Astrocyte of the cerebellum (primary cell): ENCODE measurements at places on chromosomes 5 and 9.

DNA sequence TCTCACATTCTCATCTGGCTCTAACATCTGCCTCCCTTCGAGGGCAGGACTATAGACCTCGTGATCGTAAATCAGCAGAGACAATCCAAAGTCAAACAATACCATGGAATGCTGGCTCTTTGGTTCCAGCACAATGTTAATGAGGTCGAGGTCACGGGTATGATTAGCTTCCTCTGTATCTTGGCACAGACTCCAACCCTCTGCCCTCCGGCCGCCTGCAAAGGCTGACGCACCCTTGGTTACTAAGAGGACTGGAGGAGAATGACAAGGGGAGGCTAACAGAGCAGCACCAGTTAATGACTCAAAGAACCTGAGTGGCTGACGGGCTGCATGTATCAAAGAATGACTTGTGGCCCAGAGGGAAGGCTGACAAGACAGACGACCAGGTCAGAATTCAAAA is 10.1 kb downstream of the LHFPL2 start:
- DNase-seq: peak; percentile 67

- DNase-seq: no peak
These were observed 67.4 kb downstream of the ROR2 start for GRCh38 chr9:91882627-91883026.

GRCh38 chr9:78023003-78023741 is 8.4 kb downstream of the GNAQ start:
- no peak for DNase-seq

DNA sequence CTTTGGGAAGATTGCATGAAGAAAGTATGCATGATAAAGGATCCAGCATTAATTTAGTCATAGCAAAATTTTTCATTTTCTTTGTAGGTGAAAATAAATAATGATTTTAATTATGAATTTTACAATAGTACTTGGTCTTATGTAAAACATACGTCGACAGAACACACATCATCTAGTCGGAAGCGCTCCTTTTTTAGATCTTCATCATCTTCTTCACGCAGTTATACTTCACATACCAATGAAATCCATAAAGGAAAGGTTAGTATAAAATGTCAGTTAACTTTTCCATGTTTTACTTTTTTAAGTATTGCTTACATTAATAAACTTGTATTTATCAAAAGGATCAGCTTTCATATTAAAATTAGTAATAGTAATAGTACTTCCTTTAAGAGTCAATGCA is 35.8 kb downstream of the C7 start:
- DNase-seq: no peak

- no peak for DNase-seq
These were observed 5.4 kb downstream of the SLC46A2 start for GRCh38 chr9:112885324-112885723.

DNA sequence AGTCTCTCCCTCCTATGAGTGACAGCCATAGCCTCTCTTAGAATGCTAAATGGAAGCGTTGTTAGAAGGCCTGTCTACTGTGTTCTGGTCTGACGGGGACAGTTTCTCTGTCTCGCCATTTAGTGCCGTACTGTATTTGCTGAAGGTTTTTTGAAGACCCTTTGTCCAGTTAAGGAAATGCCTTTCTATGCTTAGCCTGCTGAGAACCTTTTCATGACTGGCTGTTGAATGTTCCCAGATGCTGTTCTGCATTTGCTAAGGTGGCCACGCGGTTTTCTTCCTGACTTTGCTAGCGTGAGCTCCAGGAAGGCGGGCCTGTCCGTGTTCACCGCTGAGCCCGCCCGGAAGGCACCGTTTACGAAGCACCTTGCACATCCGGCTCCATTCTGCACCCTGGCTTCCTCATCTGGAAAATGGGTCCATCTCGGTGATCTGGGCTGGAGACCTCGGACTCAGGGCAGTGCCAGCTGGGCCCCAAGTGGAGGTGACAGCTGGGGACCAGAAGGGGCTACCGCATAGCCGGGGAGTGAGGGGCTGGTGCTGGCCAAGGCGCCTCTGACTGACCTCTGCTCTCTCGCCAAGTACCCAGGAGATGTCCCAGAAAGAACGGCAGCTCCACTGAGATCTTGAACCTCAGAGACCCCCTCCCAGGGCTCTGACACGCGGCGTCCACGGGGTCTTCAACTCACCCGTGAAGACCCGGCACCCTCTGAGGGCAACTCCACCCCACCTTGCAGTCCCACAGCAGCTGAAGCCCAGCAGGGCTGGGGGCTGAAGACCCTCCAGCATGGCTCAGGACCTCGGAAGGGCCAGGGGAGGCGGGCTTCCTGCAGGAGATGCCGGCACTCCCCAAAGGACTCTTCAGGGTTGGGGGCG is 52.5 kb upstream of the NKD2 start:
- no peak for DNase-seq

DNA sequence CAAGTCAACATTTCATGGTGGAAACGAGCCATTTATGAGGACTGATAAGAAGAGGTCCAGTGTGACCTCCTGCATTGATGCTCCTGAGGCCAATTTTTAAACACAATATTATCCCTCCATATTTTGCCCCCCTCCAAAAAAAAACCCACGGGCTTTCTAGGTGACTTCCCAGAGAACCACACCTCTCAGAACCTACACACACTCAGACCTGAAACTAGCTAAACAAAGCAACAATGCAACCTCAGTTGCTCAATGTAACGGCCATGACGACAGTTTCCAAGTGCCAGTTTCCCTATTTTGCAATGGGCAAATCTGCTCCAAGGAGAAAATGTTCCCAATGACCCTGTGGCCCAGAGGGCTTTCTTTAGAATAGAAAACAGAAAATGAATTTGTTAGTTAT is 3.5 kb downstream of the NRG2 start:
- DNase-seq: no peak

GRCh38 chr9:5352637-5353248 is 13.1 kb upstream of the RLN1 start:
- DNase-seq: no peak

DNA sequence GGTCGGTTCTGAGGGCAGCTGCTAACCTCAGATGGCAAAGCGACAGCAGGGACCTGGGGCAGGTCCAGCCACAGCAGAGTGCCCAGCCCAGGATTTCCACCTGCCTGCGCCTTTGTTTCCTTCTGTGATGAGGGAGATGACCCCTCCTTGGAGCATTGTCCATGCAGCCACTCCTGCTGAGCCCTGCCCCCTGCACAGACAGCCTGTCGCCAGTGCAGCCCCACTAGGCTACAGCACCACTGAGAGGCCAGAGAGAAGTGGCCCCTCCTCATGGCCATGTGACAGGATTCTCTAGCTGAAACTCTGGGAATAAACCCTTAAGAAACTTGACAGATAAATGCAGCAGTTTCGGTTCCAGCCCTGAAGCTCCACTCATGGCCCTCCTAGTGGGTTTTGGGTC is 10.5 kb upstream of the MRNIP start:
- DNase-seq: no peak

GRCh38 chr5:14321936-14322335 is 178.8 kb downstream of the TRIO start:
- DNase-seq: no peak

DNA sequence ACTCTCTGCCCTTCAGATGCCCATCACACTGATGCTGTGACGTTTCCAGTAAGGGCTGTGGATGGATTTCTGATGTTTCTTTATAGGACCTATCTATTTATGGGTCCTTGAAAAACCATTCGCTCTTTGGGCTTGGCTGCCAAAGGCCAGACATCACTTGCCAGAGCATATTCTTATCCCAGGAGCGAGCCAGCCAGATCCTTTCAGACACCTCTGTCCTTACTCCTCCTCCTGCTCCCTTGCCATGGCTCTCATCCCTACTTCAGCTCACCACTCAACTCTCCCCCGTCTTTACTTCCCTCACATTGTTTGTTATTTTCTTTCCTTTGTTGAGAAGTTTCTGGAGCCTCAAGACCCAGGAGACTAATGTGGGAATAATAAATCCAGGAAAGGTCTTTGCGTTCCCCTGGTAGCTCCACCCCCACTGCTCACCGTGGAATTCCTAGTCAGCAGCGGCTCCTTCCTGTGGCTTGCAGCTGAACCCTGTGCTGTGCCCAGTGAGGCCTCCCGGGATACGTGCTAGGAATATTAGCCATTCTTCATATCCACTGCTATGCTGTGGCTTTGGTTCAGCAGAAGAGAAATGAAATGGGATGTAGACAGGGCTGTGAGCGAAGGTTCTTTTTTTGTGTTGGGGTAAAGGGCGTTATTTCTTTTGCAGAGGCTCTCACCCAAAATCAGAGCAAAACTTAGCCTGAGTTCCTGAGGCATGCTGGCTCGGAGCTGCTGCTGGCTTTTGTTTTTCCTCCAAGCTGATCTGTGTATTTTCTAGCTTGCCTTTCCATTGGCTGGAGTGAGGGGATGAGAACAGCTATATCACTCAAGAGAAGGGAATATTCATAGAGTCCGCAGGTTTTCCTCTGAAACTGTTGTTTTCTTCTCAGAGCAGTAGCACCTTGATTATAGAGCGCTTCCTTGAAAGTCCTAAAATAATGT is 171.1 kb downstream of the SAXO1 start:
- DNase-seq: peak; percentile 68

- DNase-seq: no peak
These were observed 27.3 kb downstream of the PROP1 start for GRCh38 chr5:177968661-177969211.

- DNase-seq: peak; percentile 26
These were observed 1.1 kb downstream of the ZNF367 start for GRCh38 chr9:96417051-96417586.

- no peak for DNase-seq
These were observed 254.6 kb upstream of the CYLC2 start for GRCh38 chr9:102740578-102740977.

GRCh38 chr5:32024751-32025150 is 149.4 kb downstream of the GOLPH3 start:
- DNase-seq: no peak

- no peak for DNase-seq
These were observed 123.9 kb upstream of the SLIT3 start for GRCh38 chr5:169424670-169425378.

- DNase-seq: no peak
These were observed 245.5 kb downstream of the SLF1 start for GRCh38 chr5:94863951-94864350.

- DNase-seq: peak; percentile 52
These were observed 115.5 kb downstream of the SLC12A2 start for GRCh38 chr5:128199104-128199503.

DNA sequence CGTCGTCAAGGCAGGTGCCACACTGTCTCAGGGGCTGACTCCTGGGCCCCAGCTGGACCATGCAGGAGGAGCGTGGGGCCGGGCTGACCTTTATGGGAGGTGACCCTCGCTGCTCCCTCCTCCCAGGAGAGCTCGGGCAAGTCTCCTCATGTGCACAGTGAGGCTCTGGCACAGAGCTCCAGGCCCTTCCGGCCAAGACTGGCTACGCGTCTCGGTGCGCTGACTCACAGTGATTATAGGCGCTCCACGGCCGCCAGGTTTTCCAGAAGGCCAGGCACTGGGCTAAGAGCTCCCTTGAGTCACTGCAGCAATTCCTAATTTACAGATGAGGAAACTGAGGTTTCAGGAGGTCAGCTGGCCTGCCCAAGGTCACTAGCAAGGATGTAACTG is 47.4 kb downstream of the VAV2 start:
- DNase-seq: peak; percentile 78

DNA sequence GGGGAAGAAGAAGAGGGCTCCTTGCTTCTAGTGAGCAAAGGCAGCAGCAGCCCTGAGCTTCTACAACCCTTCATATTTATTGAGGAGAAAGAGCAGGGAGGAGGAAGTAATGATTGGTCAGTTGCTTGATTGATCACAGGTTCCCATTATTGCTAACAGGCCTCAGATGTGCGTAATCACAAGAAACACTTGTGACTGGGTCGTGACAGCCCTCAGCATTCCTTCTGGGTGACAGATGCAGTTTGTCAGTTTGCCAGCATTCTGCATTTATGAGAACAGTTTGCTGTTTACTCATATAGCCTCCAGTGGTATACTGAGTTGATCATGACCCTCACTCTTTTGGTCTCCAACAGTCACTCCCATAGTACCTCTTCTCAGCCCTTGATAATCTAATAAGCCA is 111.5 kb upstream of the TNC start:
- no peak for DNase-seq

DNA sequence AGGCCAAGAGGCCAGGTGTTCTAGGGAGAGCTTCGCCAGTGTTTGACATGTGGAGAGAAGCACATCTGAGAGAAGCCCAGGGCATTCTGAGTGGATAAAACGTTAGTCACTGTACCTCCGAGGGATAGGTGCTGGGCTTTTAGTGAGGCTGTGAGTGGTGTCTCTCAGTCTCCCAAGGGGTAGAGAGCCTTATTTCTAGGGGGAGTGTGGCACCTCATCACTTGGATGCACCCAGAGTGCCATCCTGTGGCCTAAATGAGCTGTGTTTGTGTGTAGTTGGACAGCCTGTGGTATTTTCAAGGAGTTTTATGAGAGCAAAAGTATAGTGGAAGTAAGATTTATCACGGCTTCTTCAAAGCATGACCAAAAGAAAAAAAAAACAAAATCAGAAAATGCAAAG is 1046.9 kb upstream of the WWC1 start:
- DNase-seq: no peak

DNA sequence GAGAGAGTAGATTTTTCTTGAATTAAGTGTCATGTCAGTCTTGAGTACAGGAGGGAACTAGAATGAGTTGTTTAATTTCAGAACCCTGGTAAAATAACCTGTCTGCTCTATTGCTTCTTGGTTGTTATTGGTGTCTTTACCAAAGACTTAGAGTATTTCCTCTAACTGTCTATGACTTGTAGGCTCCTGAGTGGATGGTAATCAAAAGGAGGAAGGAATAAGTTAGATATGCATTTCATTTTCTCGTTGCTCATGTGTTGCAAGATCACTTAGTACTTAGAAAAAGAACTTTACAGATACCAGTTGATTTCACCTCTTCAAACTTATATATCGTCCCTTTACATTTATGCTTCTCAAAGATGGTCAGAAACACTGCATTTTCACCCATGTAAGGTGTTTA is 31.1 kb downstream of the UHRF2 start:
- DNase-seq: no peak

DNA sequence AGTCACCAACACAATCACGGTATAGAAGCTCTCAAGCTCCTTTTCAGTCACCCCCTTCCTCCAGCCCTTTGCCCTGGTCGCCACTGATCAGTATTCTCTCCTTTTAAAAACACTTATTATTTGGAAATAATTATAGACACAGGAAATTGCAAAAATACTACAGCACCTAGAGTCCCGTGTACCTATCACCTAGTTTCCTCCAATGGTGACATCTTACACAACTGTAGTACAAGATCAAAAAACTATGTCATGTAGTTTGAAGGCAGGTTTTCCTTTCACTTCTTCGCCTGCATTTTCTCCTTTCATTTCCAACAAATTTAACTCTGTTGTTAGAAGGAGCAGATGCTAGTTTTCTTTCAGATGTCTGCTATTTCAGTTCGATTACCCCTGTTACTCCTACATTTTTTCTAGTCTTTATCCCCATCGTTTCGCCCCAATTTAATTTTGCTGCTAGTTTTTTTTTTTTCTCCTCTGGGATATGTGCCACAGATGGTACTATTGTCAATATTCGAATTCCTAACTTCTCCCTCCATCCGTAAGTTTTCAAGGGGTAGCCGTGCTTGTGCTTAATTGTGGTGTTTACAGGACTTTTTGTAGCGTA is 612 bp upstream of the ATG10 start:
- DNase-seq: no peak

- no peak for DNase-seq
These were observed 25.2 kb downstream of the RIGI start for GRCh38 chr9:32500768-32501167.
